ENCODE measurements at places on chromosomes 7 and 10. TPM values are rescaled to one million over a fixed set of nuclear protein-coding genes. Genes with fewer than 3 reads are reported as not detected.

DNA sequence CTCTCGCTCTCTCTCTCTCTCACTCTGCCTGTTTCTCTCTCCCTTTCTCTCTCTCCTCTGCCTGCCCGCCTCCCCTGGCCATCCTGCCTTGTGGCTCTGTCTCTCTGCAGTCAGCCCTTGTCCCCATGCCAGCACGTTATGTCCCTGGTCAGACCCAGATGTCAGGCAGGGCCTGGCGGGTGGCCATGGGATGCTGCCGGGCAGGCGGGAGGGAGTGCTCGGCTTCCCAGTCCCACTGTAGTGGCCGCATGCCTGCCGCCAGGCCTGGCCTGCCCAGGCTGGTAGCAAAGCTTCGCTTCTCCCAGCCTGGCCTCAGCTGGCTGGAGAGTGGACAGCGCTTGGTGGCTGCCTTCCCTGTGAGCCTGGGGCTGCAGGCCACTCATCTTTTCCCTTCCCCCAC lies 121.5 kb upstream of the ZNF716 start:
- no peak for DNase-seq

DNA sequence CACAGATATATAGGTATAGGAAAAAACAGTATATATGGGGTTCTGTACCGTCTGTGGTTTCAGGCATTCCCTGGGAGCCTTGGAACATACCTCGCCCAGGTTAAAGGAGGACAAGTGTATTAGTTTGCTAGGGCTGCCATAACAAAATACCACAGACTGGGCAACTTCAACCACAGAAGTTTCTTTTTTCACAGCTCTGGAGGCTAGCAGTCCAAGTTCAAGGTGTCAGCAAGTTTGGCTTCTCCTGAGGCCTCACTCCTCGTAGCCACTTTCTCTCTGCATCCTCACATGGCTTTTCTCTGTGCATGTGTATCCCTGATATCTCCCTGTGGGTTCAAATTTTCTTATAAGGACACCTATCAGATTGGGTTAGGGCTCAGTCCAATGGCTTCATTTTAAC lies 189.1 kb downstream of the DNAH11 start:
- no peak for DNase-seq

DNA sequence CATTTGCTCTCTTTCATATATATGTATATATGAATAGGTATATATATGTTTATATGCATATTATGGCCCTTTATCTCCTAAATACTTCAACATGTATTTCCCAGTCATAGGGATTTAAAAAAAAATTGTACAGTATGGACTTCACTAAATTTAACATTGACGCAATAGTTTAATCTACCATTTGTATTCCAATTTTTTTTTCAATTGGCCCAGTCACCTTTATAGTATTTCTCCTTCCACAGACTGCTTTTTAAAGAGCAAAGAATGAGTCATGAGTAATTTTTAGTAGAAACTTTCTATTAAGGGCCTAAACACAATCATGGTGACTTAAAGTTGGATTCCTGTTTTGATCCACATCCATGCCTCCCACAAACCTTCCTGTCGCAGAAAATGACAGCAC lies 20.5 kb downstream of the CCSER2 start:
- DNase-seq: peak; percentile 57

DNA sequence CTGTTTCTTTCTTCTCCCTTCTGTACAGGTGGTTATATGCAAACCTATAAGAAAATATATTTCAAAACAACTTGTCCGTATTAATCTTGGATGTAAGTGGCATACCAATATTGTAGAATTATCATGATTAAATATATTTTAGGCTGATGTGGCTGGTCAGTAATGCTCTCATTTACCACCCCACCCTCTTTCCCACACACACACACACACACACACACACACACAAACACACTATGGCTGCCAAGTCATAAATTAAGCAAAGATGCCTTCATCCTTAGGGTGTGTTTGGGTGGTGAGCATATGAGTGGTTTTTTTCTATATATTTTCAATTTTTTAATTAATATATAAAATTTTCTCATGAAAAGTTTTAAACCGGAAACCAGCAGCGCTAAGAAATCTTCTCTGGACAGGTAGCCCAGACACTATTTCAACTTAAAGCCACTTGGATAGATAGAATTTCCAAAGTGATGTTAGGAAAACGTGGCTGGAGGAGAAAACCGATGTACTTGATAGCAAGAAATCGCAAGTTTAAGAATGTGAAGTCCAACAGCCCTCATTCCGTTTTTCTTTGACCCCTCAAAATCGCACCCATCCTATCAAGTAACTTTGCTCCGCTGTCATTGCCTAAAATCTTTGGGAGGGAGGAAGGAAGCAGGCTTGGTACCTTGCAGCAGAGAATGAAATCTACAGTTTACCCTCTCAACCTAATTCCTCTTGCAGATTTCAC lies 171.7 kb downstream of the FAM107B start:
- no peak for DNase-seq

DNA sequence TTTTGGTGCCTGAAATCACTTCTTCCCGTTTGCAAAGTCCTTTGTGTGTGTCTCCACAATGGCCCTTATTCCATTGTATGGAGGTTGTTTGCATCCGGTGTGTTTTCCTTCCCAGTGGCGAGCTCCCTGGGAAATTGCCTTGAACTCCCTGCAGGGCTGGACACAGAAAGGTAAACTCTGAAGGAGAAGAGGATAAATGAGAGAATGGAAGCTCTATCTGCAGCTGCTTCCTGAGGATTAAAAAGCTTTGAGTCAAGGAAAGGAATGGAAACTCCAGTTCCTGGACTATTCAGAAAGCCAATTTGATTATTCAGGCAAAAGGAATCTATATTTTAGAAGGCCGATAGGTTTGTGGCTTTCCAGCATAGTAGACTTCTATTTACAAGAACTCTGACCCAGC lies 4.4 kb upstream of the GRK5 start:
- peak; percentile 24 for DNase-seq

DNA sequence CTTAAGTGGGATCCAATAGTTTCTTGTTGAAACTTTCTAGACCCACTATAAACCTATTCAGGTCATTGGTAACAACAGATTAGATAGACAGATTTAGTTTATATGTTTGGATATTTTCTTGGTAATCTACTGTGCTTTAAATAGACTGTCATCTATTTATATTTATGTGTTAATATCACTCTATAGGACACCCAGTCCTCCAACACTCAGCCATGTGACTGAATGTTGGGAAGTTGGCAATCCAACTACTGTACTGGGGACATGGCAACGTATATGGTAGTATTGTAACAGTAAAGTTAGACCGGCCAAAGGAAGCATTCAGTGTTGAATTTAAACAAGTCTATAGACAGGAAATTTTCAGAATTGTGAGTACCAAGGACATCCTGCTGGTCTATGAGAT lies 42.6 kb upstream of the HECTD2 start:
- DNase-seq: no peak

DNA sequence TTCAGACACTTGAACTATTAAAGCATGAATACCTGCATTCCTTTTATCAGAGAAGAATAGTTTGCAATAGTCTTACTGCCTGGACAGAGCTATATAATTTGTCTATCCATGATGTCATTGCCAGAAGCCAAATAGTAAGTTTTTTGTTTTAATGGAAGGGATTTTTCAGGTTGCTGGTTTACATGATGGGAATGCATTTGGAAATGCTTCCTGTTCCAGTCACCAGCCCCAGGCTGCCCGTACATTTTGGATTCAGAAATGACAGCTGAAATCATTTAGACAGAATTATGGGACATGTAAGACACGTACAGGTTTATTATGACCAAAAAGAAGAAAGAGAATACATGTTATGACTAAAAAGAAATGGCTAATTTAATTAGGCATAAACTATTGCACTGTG lies 293.1 kb downstream of the CDK14 start:
- DNase-seq: no peak

DNA sequence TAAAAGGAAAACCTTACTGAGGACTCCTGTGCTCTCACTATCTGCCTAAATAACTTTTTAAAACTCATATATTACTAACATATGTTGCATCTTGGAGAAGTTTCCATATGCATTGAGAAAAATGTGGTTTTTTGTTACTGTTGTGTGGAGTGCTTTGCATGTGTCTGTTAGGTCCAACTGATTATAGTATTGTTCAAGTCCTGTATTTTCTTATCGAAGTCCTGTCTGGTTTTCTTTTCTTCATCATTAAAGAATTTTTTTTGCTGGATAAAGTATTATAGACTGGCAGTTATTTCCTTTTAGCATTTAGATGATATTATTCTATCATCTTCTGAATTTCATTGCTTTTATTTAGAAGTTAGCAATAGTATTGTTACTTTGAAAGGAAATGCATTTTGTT lies 59.5 kb upstream of the ACSM6 start:
- no peak for DNase-seq

DNA sequence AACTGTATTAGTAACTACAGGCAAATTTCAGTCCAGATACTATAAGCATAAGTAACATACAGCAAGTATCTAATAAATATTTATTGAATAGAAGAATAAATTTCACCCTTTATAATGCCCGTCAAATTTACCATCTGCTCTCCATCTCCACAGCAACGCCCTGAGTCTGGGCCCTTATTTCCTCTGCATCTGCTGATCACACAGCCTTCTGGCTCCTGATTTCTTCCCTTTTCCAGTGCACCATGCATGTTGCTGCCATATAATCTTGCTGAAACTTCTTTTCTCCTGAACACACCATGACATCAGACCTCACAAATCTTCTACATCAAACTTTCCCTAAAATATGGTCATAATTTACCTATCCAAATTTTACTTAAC lies 15.4 kb downstream of the HYCC1 start:
- no peak for DNase-seq

GRCh38 chr7:99551334-99551733 lies 580 bp downstream of the FAM200A start:
- DNase-seq: no peak

GRCh38 chr7:27154369-27154768 lies 2.0 kb upstream of the HOXA3 start:
- DNase-seq: no peak

- DNase-seq: peak; percentile 13
Observed at GRCh38 chr10:114017271-114017670, 26.4 kb upstream of the ADRB1 start.

GRCh38 chr10:44651834-44652233 lies 259.3 kb upstream of the TMEM72 start:
- DNase-seq: peak; percentile 74

DNA sequence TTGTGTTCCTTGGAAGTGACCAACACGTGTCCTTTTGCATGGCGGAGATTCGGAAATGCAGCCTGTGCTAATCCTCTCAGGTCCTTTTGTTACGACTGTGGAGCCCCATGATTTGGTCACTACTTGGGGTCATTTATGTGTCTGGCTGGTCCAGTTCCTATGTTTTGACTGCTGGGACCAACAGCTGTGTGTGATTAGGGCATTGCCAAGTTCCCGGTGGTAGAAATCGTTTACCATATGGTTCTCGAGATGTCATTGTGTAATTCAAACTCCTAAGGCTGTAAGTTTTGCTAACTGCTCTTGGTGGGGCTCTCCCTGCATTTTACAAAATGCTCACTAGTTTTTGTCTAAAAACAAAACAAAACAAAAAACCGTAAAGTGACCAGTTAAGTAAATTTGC lies 62.0 kb downstream of the CCNY start:
- peak; percentile 48 for DNase-seq

DNA sequence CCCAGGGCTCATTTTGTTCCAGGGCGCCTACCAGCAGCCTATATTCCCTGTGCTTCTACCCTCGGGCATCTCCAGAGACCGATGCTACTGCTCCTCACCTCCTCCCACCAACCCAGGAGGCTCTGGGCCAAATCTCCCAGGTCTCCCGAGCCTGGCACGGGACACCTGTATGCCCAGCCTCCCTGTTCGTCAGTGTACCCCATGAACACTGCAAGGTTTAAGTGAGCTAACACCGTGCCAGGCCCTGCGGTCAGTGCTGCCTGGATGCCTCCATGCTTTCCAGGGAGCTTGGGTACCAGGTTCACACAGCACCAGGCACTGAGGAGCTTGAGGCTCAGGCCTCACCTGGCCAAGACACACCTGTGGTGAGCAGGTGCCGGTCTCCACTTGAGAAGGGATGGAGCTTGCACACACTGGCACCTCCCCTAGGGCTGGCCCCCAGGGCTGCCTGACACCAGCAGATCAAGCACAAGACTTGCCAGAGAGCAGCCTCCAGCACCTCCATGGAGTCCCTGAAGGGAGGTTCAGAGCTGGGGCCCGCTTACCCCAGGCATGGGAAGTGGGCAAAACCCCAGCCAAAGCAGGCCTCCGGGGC lies 80.3 kb downstream of the FAM53B start:
- no peak for DNase-seq

DNA sequence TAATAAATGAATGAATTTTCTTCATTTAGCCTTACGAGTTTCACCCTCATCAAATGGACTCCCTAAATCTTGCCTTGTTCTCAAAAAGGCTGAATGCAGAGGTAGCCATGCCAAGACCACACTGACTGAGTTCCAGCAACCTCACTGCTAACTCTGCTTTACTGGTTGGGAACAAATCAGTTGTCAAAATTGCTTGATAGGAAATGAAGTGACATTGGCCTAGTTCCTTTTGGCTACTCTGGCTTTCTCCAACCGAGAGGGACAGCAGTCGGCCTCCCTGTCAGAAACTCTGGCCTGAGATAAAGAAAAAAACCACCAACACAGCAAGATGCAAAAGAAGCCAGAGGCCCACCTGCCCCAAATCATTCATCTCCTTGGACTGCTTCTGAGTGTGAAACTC lies 87.0 kb downstream of the PPP1R3C start:
- DNase-seq: no peak

- no peak for DNase-seq
Observed at GRCh38 chr10:43667317-43667731, 18.6 kb upstream of the ZNF32 start.

GRCh38 chr7:38312821-38313220 lies 39.4 kb upstream of the TARP start:
- DNase-seq: no peak

- no peak for DNase-seq
Observed at GRCh38 chr7:43021431-43021830, 89.3 kb downstream of the MRPL32 start.

- DNase-seq: no peak
Observed at GRCh38 chr10:6354168-6354772, 151.5 kb downstream of the PFKFB3 start.

DNA sequence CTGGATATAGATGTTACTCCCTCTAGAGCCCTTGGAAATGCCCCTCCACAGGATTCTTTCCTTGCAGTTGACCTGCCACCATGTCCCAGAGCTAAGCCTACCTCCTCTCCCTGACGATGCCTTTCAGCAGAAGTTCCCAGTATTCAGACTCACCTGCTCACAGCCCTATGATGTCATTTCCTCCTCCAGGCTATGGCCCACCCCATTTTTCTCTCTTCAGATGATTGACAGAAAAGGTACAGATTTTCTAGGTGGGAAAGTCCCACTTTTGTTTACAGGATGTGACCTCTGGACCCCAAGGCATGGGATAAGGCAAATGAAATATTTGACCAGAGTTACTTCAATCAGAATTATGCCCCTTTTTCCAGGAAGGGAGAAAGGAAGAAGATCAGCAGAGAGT lies 280.2 kb upstream of the PHYHIPL start:
- no peak for DNase-seq

The MACC1 gene
- polyA plus RNA-seq: 0.07 TPM

The PLEKHS1 gene
- 0.07 TPM for polyA plus RNA-seq

The TNPO3 gene
- polyA plus RNA-seq: 30.8 TPM

The CACNB2 gene
- polyA plus RNA-seq: 1.1 TPM

The FAM25G gene
- polyA plus RNA-seq: not detected

The COBL gene
- 86.6 TPM for polyA plus RNA-seq

The WASHC2C gene
- 44.0 TPM for polyA plus RNA-seq

The GIMAP1 gene
- polyA plus RNA-seq: 2.4 TPM

The CALHM2 gene
- polyA plus RNA-seq: 13.3 TPM

The A1CF gene
- polyA plus RNA-seq: 0.03 TPM

Data from muscle of back (tissue), 13 donors.